Psoas muscle (tissue), 8 donors: ENCODE measurements at places on chromosomes 3 and 15.

GRCh38 chr3:71778353-71778752, 6.6 kb downstream of the PROK2 start:
- DNase-seq = no peak

DNA sequence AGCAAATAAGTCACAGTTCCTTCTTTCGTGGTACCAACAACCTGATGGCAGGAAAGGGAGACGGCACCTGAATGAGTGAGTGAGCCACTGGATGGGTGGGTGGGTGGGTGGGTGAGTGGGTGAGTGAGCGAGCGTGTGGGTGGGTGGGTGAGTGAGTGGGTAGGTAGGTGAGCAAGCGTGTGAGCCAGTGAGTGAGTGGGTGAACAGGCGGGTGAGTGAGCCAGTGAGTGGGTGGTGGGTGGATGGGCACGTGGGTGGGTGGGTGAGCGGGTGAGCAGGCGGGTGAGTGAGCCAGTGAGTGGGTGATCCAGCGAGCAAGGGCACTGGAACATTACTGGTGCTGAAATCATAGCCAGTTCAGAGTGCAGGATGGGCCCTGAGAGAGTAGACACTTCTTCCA, 152.8 kb downstream of the MEGF11 start:
- no peak for DNase-seq

GRCh38 chr3:153595186-153595815, 433.3 kb downstream of the RAP2B start:
- no peak for DNase-seq

DNA sequence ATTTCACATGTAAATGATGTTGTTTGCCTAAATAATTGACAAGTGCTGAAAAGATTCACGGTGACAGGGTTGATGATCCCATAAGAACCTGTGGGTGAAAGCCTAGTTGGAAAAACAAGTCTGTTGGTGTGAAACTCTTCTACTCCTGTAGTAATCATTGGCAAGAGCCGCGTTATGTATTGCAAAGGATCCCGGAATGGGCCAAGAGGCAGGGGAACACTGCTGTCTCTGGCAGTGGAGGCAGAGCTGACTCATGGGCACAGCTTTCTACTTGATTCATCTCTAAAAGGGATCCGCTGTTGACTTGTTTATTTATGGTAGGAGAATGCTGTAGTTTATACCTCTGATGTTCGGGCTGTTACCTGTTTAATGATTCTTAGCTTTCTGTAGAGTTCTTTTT, 63.1 kb downstream of the MAP6D1 start:
- no peak for DNase-seq

GRCh38 chr3:111812701-111813100, 46.4 kb upstream of the PHLDB2 start:
- no peak for DNase-seq

GRCh38 chr3:69866988-69867720, 127.9 kb downstream of the MITF start:
- DNase-seq = no peak

DNA sequence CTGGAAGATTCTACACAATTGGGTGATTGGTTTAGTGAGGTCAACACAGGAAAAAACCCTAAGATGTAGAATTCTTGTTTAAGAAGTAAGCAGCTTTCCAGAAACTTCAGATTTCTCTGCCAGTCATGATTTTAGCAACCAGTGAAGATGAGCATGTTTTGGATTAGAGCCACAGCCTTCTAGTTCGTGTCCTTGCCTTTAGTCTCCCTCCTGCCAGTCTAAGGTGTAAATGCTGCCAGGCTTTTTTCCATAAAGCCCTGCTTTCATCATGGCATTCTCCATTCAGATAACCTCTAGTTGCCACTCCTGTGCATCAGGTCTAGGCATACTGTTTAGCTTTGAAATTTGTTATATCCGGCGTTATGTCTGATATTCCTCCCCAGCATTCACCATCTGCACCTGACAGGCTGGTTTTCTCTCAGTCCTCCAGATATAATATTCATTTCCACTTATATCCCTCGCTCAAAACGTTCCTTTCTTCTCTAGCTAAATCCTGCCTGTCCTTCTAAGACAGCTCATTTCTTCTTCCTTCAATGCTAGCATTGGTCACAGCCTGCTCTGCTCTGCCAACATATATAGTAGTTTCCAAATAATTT, 37.4 kb downstream of the SYN2 start:
- no peak for DNase-seq

- DNase-seq = no peak
Measured at GRCh38 chr3:168648321-168648720, 552.6 kb upstream of the GOLIM4 start.

DNA sequence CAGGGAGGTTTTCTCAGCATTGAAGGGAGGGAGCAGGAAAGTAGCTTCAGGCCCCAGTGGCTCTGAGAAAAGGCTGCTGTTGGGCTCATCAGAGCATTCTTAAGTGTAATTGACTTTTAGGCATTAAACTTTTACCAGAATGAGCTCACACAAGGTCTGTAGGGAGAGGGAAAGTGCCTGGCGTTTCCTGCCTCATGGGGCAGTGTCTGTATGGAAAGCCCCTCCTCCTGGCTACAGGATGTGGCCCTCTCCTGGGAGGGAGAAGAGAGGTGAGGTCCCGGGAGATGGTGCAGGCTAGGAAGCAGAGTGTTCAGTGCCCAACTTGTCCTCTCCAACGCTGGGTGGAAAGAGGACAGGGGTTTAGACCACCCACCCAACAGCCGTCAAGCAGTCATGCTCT, 21.3 kb upstream of the SCN10A start:
- no peak for DNase-seq

- no peak for DNase-seq
Measured at GRCh38 chr15:88759872-88760271, 43.4 kb upstream of the ACAN start.

DNA sequence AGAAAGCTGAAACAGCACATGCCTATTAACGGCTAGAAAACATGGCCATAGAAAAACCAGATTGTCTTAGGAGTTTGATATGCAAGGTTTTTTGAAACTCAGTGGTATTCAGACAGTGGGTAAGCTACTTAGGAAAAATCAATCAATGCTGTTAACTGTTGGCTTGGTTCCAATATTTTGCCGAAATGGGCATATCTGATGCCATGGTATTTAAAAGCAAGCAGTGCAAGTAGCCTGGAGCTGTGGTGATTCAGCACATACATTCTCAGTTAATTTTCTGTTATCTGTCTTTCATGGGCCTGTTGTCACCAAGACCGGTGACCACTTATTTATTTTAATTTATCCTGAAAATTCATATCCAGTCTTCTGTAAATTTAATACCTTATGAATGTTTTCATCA, 17.3 kb upstream of the SUCNR1 start:
- DNase-seq = no peak

DNA sequence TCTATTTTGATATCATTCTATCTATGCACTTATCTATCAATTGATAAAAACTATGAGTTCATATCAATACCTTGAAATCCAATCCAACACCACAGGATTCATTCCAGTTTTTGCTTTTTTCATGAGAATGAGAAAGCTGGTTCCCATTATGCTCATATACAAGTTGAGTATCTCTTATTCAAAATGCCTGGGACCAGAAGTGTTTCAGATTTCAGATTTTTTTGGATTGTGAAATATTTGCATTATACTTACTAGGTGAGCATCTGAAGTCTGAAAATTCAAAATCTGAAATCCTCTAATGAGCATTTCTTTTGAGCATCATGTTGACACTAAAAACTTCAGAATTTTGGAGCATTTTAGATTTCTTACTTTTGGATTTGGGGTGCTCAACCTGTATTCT, 67.8 kb upstream of the DCBLD2 start:
- no peak for DNase-seq

DNA sequence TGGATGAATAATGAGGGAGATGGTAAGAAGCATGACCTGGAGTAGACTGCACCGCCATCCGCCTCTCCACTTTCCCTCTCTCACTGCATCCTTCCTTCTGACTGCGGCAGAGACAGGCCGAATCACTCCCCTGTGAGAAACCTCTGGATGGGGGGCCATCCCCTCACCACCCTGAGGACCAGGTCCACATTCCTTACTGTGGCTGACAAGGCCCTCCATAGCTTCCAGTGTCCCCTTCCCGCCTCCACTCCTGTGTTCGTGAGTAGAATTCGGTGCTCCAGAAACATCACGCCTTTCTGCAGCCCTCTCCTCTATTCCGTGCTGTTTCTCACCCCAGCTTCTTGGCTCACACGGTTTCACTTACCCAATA, 2.8 kb downstream of the PIGZ start:
- no peak for DNase-seq

DNA sequence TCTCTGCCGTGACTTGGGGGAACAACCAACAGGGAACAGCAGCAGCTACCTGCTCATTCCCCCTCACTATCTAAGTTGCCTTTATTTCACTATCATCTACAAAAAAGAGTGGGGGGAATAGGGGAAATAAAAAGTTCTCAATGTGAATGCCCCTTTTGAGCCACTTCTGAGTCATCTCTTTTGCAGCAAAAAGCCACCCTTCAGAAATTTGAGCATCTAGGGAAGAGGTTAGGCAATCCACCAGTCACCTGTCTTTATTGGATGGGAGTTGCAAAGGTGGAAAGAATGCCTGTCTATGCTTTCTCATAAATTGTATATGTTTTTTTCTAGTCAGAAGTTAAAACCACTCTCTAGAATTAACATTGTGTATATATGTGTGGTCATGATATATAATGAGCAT, 41.1 kb downstream of the GPD1L start:
- DNase-seq = no peak

- no peak for DNase-seq
Measured at GRCh38 chr15:34334672-34335071, 2.9 kb downstream of the SLC12A6 start.

- DNase-seq = no peak
Measured at GRCh38 chr15:42314818-42315217, 41.6 kb upstream of the TMEM87A start.

GRCh38 chr3:176147251-176147650, 1050.0 kb downstream of the TBL1XR1 start:
- no peak for DNase-seq

- DNase-seq = no peak
Measured at GRCh38 chr15:99963096-99963825, 230.0 kb upstream of the LYSMD4 start.

DNA sequence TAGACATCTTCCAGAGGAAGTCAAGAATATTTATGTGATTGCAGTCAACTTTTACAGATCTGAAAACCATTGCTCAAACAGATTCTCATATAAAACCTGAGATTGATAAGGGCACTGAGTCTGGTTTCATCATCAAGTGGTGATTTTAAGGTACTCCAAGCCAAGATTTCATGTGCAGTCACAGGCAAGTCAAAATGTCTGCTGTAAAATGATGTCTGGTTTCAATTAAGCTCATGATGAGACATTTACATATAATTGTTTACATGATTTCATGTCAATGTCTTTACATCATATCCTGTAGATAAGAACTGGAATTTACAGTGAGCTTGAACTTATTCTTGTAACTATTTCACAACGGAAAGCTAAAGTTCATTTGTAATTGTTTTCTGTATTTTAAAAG, 1215.5 kb downstream of the ROBO2 start:
- no peak for DNase-seq

DNA sequence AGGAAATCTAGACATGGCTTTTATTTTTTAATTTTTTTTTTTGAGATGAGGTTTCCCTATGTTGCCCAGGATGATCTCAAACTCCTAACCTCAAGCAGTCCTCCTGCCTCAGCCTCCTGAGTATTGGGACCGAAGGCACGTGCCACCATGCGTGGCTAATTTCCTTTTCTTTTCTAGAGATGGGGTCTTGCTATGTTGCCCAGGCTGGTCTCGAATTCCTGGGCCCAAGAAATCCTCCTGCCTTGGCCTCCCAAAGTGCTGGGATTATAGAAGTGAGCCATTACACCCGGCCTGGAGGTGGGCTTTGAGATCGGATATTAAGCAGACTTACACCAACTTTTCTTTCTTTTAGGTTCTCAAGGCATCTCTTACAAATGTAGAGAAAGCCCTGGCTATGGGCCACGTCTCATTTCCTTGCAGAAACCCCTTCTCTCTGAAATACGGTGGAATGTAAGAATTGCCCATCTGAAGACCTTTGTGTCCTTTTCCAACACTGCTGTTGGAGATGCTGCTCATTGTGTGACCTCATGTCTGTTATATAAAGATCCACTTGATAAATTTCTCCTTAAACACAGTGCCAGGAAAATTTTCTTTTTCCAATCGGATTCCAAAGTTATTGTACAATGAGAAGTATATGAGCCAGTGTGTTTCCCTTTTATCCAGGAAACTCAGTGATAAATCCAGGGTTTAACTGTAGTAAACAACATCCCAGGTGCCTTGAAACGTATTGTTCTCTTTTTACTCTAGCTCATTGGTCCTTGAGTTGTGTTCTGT, 36.8 kb upstream of the CFAP161 start:
- no peak for DNase-seq

DNA sequence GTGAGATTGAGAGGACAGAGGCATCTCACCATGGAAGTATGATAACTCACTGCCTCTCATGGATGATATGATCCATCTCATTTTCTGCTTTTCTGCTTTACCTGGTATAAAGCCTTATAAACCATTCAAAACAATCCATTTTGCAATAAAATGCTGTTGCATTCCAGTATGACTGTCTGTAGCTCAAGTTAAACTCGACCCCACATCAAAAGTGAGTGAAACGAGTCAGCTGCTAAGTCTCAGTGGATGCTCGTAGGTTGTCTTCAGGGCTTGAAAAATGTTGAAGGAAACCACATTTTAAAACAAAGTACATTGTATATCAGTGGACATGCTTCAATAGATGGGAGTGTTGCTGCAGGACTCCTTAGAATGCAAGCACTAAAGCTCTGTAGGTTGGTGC, 839.0 kb downstream of the TUSC7 start:
- DNase-seq = no peak

- peak; percentile 18 for DNase-seq
Measured at GRCh38 chr15:51401872-51402517, 60.5 kb downstream of the GLDN start.

- DNase-seq = peak; percentile 87
Measured at GRCh38 chr3:45553469-45553974, 41.0 kb upstream of the LIMD1 start.

DNA sequence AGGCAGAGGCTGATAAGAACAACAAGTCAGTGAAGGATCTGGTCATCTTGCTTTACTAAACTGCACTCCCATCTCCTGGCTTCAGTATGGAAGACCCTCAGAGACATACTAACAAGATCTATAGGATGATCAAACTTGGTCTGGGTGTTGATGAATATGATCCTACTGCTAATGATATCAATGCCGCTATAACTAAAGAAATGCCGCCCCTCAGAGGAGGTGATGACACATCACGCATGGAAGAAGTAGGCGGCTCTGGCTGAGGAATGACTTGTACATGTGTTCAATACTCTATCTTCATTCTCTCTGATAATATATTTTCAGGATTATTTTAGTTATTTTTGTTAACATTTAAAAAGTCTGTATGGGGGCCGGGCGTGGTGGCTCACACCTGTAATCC, 17.5 kb upstream of the EIF2B5 start:
- no peak for DNase-seq
